ENCODE measurements at places on chromosomes 3 and 15. TPM values are rescaled to one million over a fixed set of nuclear protein-coding genes. Genes with fewer than 3 reads are reported as not detected.

CP gene
- total RNA-seq, result 54.5 TPM

HDGFL3 gene
- total RNA-seq, result 19.3 TPM

LEKR1 gene
- 3.0 TPM for total RNA-seq

PIGZ gene
- total RNA-seq, result 2.3 TPM

SPATA12 gene
- 0.34 TPM for total RNA-seq

GPD1L gene
- total RNA-seq, result 13.6 TPM

SAMMSON gene
- total RNA-seq, result not detected

UROC1 gene
- not detected for total RNA-seq

MOBP gene
- 0.06 TPM for total RNA-seq

MCF2L2 gene
- 32.8 TPM for total RNA-seq

MGLL gene
- 77.8 TPM for total RNA-seq

GP5 gene
- total RNA-seq, result 0.51 TPM

- DNase-seq, result peak; percentile 78
Measured at GRCh38 chr3:14879211-14879874, 60.6 kb downstream of the FGD5 start.

GRCh38 chr15:38706956-38707355 is 142.3 kb upstream of the RASGRP1 start:
- DNase-seq, result no peak

- DNase-seq, result peak; percentile 63
Measured at GRCh38 chr3:58179235-58180098, 31.3 kb downstream of the DNASE1L3 start.

- no peak for DNase-seq
Measured at GRCh38 chr3:121869736-121870135, 24.5 kb upstream of the SLC15A2 start.

GRCh38 chr15:91114301-91114700 is 14.2 kb downstream of the SV2B start:
- no peak for DNase-seq

DNA sequence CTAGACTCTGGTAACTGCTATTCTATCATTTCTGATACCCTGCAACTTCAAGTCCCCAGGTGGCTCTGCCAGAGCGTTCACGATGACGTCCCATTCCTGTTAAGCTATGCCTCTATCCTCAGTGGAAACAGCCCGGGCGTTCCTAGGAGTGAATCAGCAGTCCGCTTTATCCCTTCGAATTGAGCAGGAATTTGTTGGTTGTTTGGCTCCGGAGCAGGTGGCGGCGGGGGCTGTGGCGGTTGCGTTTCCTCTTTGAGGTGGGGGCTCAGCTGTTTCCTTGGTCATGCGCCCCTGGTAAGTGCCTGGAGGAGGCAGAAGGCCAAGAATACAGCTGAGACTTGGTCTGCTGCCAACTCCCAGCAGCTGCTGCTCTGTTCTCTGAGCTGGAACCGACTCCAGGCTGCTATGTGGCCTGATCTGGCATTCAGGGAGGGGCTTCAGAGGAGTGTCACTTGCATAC is 25.2 kb downstream of the ARPP21 start:
- peak; percentile 61 for DNase-seq

- DNase-seq, result no peak
Measured at GRCh38 chr3:175410251-175410650, 551.1 kb downstream of the NAALADL2 start.

DNA sequence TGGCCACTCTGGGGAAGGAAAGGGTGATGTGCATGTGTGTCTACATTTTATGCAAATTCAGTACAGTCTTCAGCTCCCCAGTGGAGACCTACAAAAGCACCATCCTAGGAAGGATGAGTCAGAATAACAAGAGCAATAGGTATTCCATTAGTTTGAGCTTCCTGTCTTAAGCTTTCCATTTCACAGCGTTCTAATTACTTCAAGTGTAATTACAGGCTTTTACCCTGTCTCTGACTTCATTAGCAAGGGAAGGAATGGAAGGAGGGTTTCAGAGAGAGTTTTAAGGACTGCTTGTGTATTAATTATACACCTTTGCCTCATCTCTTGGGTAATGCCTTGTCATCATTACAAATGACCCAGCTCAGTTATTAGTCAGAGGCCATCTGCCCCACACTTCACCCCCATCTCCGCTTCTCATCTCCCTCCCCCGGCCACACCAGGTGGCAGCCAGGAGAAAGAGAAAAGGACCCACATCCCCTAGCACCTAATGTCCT is 202.8 kb upstream of the MRPL3 start:
- no peak for DNase-seq

DNA sequence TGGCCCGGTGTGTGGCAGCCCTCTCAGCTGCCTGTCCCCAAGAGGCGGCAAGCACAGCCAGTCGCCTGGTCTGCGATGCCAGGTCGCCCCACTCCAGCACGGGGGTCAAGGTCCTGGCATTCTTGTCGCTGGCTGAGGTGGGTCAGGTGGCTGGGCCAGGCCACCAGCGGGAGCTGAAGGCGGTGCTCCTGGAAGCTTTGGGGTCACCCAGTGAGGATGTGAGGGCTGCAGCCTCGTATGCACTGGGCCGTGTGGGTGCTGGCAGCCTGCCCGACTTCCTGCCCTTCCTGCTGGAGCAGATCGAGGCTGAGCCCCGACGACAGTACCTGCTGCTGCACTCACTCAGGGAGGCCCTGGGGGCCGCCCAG is 20.8 kb downstream of the CAND2 start:
- peak; percentile 75 for DNase-seq

- no peak for DNase-seq
Measured at GRCh38 chr3:31105438-31106077, 211.1 kb upstream of the GADL1 start.

- DNase-seq, result no peak
Measured at GRCh38 chr3:172635588-172635987, 75.3 kb downstream of the NCEH1 start.

- DNase-seq, result no peak
Measured at GRCh38 chr15:52710050-52710707, 31.0 kb upstream of the ATOSA start.

DNA sequence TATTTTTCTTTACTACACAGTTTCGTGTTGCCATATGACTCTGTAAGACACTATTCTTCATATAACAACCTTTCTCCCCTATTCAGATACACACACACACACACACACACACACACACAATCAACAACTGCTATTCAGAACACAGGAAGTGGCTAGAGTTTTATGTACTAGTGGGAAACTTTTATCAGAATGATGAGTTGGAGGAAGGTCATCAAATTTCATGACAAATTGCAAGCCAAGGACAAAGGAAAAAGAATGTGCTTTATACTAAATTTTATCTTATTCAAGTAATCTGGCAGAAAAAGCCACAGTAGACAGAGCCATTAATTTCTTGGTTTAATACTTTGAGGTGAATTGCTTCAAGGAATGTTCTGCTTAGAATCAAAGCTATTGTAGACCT is 899.8 kb downstream of the ROBO2 start:
- DNase-seq, result no peak

DNA sequence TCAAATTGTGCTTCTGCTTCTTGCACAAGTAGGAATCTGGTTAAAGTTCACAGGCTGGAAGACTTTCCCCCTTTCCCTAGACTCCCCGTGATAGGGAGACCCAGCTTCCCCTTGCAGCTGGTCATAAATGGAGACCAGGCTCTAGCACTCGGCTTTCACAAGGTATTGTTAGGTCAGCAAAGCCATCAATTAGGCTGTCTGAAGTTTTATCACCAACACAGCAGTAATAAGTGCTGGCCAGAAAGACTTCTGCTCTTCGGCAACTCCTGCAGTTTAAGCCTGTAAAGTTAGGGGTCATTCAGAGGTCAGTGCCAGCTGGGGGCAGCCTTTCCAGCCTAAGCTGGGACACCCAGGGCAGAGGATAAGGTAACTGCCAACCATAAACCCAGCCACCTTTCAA is 203.4 kb downstream of the MEIS2 start:
- DNase-seq, result no peak

- DNase-seq, result no peak
Measured at GRCh38 chr15:94793641-94794040, 562.3 kb downstream of the MCTP2 start.

GRCh38 chr15:85583923-85584390 is 203.6 kb downstream of the AKAP13 start:
- DNase-seq, result no peak

DNA sequence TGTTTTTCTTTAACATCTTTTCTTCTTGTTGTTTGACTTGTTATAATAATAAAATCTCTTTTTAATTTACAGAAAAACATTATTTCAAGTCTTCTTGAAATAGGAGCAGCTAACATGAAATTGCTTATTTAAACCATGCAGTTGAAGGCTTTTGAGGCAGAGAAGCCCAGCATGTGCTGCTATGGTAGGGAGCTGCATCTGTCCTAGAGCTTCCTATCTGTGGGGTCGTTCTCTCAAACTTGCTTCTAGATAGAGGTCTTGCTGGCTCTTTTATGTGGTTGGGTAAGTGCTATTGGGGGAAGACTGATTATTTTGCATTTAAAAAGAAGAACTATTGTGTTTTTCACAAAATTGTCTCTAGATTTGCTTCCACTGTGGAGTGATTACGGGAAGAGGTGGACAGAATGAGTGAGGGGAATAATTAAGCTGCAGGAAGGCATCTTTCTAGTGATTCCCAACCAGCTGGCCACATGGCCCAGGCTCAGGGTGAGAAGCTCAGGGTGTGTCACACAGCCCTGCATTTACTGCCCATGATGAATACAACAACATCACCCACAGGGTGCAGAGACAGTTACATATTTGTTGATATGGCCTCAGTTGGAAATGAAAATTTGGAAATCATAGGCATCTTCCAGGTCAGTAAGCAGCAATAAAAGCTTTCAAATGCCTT is 98.7 kb downstream of the CHST2 start:
- no peak for DNase-seq

GRCh38 chr15:24954783-24955530 is at the start of the genes SNRPN and SNURF:
Gene SNRPN, plus strand, starts transcription at chr15:24954987. Its CDS starts 19,467 bp downstream, at chr15:24974454.
Gene SNURF, plus strand, starts transcription at chr15:24954987. Its CDS starts 62 bp downstream, at chr15:24955049.
- DNase-seq, result peak; percentile 91

GRCh38 chr3:13574083-13574797 is 25.3 kb downstream of the FBLN2 start:
- no peak for DNase-seq

DNA sequence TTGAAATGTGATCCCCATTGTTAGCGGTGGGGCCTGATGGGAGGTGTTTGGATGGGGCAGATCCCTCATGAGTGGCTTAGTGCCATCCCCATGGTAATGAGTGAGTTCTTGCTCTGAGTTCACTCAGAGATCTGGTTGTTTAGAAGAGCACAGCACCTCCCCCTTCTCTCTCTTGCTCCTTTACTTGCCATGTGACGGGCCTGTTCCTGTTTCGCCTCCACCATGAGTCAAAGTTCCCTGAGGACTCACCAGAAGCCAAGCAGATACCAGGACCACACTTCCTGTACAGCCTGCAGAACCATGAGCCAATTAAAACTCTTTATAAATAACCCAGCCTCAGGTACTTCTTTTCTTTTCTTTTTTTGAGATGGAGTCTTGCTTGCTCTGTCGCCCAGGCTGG is 46.6 kb downstream of the ANP32A start:
- DNase-seq, result no peak

DNA sequence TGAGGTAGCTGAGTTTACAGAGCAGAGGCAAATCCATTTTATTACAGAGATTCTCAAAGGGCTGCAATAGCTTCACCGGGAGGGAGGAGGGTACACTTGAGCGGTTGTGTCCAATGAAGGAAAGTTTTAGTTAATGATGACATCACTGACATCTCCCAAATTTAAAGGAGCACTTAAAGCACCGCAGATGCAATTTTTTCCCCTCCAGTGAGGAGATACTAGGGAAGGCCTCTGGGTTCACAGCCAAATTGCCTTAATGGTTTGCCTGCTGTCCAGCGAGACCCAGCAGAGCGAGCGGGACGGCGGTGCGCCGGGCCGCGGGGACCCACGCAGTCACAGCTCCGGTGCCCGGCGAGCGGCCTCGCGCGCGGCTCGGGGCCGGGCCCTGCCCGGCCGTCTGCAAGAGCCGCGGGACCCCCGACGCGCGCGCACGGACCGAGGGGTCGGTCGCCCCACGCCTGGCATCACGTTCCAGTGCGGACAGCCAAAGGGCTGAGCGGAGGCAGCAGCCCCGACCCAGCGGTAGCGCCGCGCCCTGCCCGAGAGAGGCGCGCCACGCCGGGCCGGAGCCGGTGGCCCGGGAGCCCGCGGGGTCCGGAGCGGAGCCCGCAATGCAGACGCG is 160.5 kb upstream of the CHRNA7 start:
- DNase-seq, result peak; percentile 87

- no peak for DNase-seq
Measured at GRCh38 chr15:69692342-69692741, 239.7 kb downstream of the RPLP1 start.

DNA sequence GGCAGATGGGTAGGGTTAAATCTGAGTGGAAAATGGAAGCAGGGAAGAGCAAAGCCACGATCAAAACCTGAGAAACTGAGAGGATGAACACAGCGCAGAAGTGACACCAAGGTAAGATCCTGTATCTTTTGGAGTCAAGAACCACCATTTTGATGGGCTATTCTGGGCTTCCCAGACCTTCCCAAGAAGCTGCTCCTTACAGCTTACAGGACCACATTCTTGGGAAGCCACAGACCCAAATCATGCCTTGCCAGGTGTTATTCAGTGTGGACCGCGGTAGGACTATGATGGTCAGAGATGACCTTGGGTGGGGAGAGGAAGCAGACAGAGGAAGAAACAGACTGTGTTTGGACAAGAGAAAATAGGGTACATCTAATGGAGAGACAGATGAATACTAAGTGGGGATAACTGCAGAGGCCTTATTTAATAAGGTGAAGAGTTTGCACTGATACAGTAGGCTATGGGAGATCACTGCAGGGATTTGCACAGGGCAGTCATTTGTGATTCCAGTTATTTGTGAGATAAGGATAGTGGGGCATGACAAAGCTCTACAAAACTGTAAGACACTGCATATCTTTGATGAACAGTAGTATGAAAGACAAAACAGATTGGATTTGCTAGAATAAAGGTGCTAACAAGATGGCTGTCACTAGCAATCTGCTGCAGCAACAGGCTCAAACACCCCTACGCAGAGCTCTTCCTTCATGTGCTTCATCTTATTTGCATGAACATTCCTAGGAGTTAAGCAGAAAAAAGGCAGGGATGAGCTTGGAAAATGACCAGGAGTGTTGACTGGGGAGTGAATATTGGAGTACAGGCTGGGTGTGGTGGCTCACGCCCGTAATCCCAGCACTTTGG is 105.9 kb downstream of the IGF2BP2 start:
- DNase-seq, result no peak

- no peak for DNase-seq
Measured at GRCh38 chr3:3893590-3893989, 94.4 kb downstream of the LRRN1 start.

- no peak for DNase-seq
Measured at GRCh38 chr3:179624451-179624850, 19.9 kb downstream of the NDUFB5 start.

DNA sequence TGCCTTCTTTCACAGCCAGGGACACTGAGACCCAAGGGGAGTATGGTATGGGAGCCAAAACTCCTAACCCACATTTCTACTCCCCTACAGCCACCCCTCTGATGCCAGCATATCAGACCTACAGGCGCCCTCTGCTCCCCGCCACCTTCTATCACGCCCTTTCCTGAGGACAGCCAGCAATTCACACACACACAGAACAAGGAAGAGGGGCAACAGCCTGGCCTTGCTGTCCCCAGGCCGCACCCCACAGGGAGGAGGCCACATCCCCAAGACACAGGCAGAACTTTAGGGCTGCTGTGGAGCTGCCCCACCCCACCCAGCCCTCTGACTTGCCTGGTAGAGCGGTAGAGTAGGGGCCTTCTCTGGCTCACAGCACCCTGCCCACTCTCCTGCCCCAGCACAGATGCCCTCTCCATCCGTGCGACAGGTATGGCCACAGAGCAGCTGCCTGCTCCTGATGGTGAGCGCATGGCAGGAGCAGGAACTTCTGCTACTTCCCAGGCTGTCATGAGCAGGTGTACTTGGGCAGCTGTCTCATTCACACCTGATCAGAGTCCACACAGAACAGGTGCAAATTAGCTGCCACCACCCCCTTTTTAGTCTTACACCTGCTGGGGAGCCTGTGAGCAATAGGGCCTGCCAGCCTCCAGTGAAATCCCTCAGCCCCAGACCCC is 33.4 kb downstream of the CCDC33 start:
- DNase-seq, result no peak
